ENCODE measurements at places on chromosomes 5 and 9.

- no peak for DNase-seq
Observed at GRCh38 chr5:74641735-74642542, 1.4 kb upstream of the ENC1 start.

DNA sequence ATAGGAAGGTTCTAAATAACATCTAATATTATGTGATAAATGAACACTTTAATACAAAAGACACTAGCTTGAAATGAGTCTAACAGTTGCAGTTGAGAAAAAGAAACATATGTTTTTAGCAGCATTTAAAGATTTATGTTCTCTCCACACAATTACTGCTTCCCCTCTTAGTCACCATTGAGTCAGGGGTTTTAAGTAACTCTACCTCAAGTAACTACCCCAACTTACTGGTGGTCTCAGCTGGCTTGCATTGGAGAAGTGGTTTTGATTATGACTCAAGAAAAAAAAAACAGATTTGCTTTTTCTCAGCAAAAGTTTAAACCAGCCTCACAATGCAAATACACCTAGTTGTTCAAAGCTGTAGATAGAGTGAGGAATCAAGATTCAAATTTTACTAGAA lies 1216.5 kb upstream of the CDH9 start:
- no peak for DNase-seq

- DNase-seq = no peak
Observed at GRCh38 chr5:135350536-135350935, 48.5 kb downstream of the MACROH2A1 start.

DNA sequence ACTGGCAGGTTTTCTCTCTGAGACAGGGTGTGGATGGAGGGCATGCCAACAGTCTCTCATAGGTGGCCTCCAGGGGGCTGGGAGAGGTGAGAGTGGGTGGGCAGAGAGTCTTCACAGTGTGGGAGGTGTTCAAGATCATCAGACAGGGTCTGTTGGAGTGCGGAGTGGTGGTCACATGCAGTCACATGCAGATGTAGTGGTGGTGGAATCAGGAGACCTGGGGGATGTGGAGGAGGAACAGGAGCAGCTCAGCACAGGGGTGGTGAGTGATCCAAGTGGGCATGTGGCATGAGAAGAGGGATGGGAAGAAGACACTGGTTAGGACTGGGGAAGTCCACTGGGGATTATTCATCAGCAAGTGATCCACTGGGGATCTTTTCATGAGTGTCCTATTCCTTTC lies 5.8 kb downstream of the GM2A start:
- no peak for DNase-seq

- DNase-seq = no peak
Observed at GRCh38 chr5:43231977-43232376, 40.0 kb downstream of the NIM1K start.

GRCh38 chr5:39080597-39081204 lies 6.5 kb upstream of the RICTOR start:
- no peak for DNase-seq

- DNase-seq = no peak
Observed at GRCh38 chr5:158905281-158905680, 194.4 kb downstream of the EBF1 start.

GRCh38 chr5:34563931-34564709 lies 92.0 kb upstream of the RAI14 start:
- no peak for DNase-seq

GRCh38 chr9:126127591-126127990 lies 199.0 kb upstream of the MVB12B start:
- DNase-seq = no peak

- no peak for DNase-seq
Observed at GRCh38 chr5:176656467-176656990, 9.2 kb downstream of the TSPAN17 start.

GRCh38 chr5:96157841-96158291 lies 196.2 kb upstream of the ELL2 start:
- no peak for DNase-seq

DNA sequence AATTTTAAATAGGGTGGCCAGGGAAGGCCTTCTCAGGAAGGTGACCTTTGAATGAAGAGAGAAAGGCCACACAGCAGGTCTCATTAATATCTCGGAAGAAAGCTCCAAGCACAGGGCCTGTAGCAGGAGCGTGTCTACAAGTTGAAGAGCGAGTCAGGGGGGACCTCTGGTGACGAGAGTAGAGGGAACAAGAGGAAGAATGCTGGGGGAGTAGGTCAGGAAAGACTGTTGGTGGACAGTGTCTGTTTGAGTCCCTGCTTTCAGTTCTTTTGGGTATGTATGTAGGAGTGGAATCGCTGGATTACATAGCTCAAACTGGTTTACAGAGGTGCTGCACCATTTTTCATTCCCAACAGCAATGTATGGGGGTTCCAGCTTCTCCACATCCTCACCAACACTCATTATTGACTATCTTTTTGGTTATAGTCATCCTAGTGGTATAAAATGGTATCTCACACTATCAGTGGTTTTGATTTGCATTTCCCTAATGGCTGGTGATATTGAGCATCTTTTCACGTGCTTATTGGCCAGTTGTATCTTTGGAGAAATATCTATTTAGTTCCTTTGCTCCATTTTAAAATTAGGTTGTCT lies 55.8 kb downstream of the NUP214 start:
- no peak for DNase-seq

GRCh38 chr5:10276691-10277090 lies 26.6 kb downstream of the CCT5 start:
- no peak for DNase-seq

- no peak for DNase-seq
Observed at GRCh38 chr9:33946779-33947535, 101.7 kb downstream of the UBAP2 start.
